Melanocyte of skin (primary cell): ENCODE measurements at places on chromosomes 4 and X. TPM values are rescaled to one million over a fixed set of nuclear protein-coding genes. Genes with fewer than 3 reads are reported as not detected.

The RPL39 gene
- total RNA-seq, result 1,343 and 2,289 TPM in 2 replicates

The SPACA5 gene
- not detected in 2 replicates for total RNA-seq

The CT45A10 gene
- total RNA-seq, result not detected in 2 replicates

The CFP gene
- under 0.01 and 0.73 TPM in 2 replicates for total RNA-seq

The ARX gene
- total RNA-seq, result not detected in 2 replicates

The SPINK2 gene
- total RNA-seq, result not detected in 2 replicates

The MAGEA9B gene
- total RNA-seq, result not detected in 2 replicates

The CXCL1 gene
- 125 and 174 TPM in 2 replicates for total RNA-seq

The LAS1L gene
- total RNA-seq, result 22.7 and 24.0 TPM in 2 replicates

The TMEM271 gene
- total RNA-seq, result not detected in 2 replicates

The SEL1L3 gene
- total RNA-seq, result 3.7 and 13.3 TPM in 2 replicates

The EOLA1 gene
- total RNA-seq, result 11.7 and 12.0 TPM in 2 replicates

The INPP4B gene
- 173 and 216 TPM in 2 replicates for total RNA-seq

The COL25A1 gene
- under 0.01 and 0.15 TPM in 2 replicates for total RNA-seq

The NDP gene
- total RNA-seq, result 0.69 and 0.73 TPM in 2 replicates

The PABPC4L gene
- under 0.01 TPM in 2 replicates for total RNA-seq
